NCI-H2029 (cell line): ENCODE measurements at places on chromosomes 7 and 10.

DNA sequence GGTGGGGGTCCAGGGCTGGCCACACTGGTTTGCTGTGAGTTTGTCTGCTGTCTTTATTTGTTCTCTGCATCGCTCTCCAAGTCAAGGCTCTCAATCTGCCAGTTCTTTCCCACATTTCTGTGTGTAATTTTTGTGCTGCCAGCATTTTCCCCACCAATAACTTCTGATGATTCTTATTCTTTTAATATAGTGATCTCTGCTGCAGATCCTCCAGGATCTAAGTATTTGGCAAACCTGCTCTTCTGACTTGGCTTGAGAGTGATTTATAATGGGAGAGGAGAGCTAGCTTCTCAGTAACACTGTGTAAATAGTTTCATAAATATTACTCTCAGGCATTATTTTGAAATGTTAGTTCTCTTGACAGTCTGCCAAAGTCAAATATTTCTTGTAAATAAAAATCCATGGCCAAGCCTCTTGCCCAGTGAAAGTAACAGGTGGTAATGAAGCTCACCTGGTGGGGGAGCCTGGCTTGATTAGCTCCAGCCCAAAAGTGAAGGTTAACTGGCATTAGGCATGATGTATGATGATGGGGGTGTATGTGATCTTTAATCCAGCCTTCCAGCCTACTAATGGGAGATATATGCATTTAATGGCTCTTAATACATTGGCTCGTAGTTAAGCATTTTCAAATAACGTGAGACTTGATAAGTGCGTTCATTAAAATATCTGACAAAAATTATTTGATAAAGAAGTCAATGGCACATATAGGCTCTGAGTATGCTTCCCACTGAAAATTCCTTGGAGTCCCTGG is 1055.9 kb downstream of the KCNMA1 start:
- peak; percentile 55 for DNase-seq

- DNase-seq: no peak
Observed at GRCh38 chr7:39304668-39305405, 261.4 kb upstream of the YAE1 start.

GRCh38 chr7:34991938-34992840 is 45.1 kb downstream of the DPY19L1 start:
- no peak for DNase-seq

- no peak for DNase-seq
Observed at GRCh38 chr7:37732253-37732652, 48.7 kb downstream of the GPR141 start.

- no peak for DNase-seq
Observed at GRCh38 chr7:131372554-131372953, 44.9 kb downstream of the MKLN1 start.

GRCh38 chr10:84613336-84614021 is 285.1 kb downstream of the CCSER2 start:
- peak; percentile 61 for DNase-seq

DNA sequence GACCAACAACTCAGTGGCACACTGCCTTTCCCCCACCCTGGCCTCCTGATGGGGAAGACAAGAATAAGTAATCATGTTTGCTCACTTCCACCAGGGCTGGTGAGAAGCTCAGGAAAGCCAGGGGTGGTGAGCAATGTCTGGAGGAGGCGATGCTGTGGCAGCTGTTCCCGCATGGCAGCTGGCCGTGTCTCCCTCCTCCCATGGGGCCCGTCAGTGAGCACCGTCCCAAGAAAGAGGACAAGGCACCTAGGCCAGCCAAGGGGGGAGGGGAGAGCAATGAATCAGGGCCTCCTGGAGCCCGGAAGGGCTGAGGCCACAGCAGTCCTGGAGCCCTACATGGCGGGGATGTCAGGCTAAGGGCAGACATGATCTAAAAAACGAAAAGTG is 69.2 kb upstream of the INSIG1 start:
- no peak for DNase-seq

GRCh38 chr7:1663223-1663622 is 6.9 kb upstream of the ELFN1 start:
- DNase-seq: no peak

- DNase-seq: no peak
Observed at GRCh38 chr7:114540291-114540690, 125.7 kb downstream of the FOXP2 start.

DNA sequence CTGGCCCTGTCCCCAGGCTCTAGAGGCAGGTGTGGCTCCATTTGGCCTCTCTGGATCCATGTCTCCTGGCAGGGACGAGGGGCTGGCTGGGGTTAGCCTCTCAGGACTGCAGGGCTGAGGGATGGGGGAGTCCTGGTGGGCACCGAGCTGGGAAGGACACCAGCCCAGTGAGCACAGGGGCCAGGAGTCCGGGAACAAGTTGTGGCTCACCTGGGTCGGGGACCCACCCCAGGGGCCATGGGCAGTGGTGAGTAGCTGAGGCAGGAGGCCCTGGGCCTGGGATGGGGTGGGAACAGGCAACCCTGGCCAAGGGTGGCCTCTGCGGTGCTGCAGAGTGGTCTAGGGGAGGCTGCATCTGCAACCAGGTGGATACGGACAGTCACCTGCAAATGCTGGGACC is 24.1 kb downstream of the ANTXRL start:
- DNase-seq: no peak

DNA sequence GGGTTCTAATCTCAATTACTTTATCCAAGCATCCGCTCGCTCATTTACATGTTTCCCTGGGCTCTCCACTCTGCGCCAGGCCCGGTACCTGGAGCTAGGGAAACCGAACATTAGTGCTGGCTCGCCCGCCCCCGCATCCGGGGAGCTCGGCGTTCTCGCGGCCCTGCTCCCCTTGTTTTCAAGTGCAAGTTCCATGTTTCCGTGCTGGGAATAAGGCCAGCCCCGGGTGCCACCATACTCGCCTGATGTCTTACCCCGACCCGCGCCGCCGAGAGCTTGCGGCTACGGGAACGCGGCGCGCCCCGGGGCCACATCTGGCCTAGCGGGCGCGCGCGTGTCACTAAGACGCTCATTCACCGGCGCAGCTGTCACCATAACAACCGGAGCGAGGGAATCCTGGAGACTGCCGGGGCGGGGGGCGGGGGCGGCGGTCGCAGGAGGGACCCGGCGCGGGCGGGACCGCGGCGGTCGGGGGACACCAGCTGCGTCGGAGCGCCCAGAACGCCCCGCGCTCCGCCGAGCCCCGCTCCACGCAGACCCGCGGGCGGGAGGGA is at the start of gene NEURL1:
Gene NEURL1, plus strand, starts transcription at position 344 of the 554 bp plus-strand sequence. CDS start 683 bp downstream, outside the sequence.
- DNase-seq: peak; percentile 10

DNA sequence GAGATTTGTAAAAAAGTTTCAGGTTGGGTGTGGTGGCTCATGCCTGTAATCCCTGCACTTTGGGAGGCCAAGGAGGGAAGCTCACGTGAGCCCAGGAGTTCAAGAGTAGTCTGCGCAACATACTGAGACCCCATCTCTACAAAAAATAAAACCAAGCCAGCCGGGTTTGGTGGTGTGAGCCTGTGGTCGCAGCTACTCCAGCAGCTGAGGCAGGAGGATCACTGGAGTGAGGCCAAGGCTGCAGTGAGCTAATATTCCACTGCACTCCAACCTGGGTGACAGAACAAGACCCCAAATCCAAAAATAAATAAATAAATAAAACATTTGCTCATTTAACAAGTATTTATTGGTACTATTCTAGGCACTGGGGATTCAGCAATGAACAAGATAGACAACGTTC is 1.5 kb upstream of the CHCHD1 start:
- DNase-seq: no peak

GRCh38 chr10:95840681-95841080 is 67.1 kb upstream of the CC2D2B start:
- DNase-seq: no peak

DNA sequence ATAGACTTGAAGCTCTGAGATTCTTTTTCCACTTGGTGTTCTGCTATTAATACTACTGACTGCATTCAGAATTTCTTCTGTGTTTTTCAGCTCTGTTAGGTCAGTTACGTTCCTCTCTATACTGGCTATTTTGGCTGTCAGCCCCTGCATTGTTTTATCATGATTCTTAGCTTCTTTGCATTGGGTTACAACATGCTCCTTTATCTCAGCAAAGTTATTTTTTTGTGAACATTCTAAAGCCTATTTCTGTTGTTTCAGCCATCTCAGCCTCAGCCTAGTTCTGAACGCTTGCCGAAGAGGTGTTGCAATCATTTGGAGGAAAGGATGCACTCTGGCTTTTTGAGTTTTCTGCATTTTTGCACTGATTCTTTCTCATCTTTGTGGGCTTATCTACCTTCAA is 201.5 kb upstream of the GNAI1 start:
- DNase-seq: no peak

- no peak for DNase-seq
Observed at GRCh38 chr10:24561453-24561852, 162.2 kb downstream of the ARHGAP21 start.

- no peak for DNase-seq
Observed at GRCh38 chr10:103490986-103491314, 2.6 kb upstream of the NEURL1 start.

DNA sequence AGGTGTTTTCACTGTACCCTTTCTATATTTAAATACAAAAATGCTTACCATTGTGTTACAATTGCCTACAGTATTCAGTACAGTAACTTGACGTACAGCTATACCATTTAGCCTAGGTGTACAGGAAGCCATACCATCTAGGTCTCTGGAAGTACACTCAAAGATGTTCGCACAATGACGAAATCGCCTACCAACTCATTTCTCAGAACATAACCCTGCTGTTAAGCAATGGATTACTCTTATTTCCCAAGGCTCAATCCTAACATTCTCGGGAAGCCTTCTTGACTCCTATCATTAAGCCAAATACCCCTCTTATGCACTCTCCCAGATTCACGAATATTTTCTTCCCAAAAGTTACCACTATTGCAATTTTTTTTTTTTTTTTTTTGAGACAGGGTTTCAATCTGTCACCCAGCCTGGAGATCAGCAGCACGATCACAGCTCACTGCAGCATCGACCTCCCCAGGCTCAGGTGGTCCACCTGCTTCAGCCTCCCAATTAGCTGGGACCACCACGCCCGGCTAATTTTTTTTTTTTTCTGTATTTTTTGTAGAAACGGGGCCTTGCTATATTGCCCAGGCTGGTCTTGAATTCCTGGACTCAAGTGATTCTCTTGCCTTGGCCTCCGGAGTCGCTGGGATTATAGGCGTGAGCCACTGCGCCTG is 1.5 kb downstream of the CWF19L1 start:
- no peak for DNase-seq

GRCh38 chr7:43674559-43675436 is 54.5 kb downstream of the COA1 start:
- DNase-seq: no peak

DNA sequence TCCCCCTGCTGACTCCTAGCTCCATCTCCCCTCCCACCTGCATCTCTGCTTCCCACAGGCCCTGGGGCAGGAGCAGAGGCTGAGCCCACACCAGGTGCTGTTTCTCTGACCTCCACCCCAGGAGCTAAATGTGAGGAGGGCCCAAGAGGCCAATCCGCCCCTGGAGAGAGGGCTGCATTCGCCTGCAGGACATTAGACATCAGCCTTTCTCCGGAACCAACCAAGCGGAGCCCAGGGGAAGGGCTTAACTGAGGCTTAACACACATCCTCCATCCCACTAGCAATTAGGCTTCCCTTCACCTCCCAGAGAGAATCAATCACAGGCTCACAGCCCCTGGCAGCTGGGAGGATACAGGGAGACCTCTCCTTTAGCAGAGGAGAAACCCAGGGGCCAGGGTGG is 50.5 kb downstream of the SH3PXD2A start:
- DNase-seq: no peak

DNA sequence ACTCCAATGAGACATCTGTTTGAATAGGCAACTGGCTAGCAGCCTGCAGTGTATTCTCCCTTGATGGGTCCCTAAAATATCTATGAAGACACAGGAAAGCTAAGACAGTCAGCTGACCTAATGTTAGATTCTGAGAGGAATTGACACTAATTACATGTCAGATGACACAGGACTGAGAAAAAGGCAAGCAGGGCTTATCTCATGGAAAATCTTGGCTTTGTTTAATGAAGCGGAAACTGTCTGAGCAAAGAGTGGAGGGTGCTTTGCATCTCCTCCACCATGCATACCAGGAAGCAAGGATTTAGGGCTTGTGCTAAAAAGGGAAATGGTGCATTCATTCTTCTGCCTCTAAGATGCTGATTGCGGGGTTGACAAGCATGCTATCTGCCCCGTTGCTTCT is 135.5 kb upstream of the GLI3 start:
- no peak for DNase-seq

DNA sequence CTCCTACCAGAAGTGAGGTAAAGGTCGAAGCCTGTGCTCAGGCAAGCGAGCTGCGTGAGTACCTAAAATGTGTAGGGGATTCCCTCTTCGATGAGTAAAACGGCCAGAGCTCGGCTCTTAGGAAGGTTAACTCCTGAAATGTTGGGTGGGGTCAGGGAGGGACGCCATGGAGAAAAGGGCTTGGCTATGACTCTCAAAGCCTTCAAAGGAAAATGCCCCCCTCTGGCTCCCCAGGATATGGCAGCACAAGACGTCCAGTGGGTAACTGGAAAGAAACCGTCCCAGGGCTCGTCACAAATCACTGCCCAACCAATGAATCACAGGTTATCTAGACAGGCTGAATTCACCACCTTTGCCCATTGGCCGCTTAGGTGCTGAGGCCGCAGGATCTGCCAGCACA is 58.0 kb downstream of the CALML3 start:
- DNase-seq: no peak
